GDM1 (cell line): ENCODE measurements at places on chromosomes 3 and 15.

DNA sequence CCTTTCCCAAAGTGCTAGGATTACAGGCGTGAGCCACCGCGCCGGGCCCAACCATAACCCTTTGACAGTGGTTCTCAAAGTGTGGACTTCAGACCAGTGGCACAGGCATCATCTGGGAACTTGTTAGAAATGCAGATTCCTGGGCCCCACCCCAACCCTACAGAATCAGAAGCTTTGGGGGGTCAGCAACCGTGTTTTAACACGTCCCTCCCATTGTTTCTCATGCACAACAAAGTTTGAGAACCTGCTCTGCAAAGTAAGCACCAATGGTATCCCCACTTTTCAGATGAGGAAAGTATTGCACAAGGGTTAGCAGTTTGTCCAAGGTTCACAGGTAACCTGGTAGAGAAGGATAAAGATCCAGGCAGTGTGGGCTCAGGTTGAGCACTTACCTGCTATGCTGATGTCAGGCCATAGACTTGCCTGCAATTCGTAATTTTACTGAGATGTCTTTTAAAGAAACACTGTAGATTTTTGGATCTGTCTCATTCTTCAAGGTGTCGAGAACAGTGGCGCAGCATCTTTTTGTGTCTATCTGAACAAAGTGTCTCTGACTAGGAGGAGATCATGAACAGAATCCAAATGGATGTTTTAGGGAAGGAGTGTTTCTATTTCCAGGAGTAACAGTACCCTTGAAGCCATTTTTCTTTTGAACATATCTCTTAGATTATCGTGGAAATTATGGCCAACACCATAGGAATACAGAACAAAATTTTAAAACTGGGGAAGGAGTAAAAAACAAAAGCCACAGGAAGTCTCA lies 2.5 kb downstream of the GXYLT2 start:
- DNase-seq = no peak

- DNase-seq = no peak
Measured at GRCh38 chr3:38088126-38089078, 48.5 kb downstream of the ACAA1 start.

DNA sequence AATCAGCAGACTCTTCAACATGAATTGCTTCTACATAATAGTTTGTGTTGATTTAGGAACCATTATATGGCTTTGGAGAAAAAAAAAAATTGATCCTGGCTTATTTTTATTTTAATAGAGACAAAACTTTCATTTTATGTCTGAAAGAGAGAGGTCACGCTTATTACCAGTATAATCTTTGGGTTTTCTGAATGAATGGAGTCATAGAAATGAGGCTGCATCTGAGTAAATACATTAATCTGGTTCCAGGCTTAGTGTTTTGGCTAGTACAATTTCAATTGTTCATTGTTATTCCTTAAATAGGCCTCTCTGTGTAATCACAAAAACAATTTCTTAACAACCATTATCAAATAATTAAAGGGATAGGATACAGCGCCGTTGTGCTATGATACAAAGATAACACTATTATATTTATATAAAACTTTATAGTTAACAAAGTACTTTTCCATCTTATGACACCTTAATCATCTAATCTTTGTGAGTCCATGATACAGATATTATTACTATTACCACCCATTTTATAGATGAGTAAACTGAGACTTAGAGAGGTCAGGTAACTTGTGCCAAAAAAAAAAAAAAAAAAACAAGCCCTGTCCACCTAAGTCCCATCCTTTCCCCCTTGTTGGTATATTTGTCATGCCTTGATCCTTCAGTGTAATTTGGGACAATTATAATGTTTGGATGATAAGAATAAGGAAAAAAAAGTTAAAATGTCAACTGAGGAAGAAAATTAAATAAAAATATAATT lies 41.8 kb upstream of the GOLM2 start:
- no peak for DNase-seq

DNA sequence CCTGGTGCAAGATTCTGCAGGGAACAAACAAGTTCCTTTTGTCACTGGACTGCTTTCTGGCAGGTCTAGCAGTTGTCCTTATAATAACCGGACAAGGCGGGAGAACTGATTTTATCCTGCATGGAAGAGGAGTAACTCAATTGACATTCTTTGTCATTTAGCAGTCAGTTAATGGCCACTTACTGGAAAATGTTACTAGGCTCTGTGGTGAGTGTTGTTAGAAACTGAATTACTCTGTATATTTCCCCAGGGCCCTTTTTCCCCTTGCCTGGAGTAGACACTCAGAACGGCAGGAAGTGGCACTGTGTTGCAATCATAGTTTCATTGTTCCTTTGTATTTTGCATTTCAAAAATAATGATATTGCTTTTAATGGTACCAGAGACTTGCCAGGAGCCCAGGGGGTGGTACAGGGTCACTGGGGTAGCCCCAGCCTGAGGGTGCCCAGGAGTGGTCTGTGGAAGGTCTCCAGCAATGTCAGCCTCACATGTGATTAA lies 318.6 kb upstream of the LRRFIP2 start:
- DNase-seq = no peak

DNA sequence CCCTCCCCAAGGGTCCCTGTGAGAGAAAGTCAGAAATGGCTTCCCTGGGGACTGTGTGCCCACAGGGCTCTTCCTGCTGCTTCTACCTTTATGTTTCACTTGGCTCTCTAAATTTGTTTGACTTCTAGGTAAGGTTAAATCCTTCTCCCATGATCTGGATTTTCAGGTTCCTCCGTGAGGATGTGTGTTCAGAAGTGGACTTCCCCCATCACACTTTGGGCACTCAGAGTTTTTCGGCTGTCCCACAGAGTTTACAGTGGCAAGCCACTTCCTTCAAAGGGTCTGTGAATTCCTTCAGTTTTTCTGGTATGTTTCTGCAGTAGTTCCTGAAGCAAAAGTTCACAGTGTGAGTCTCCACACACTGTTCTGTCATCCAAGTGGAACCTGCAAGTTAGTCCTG lies 30.9 kb upstream of the RARB start:
- DNase-seq = no peak

GRCh38 chr3:176087066-176087697 lies 1110.1 kb downstream of the TBL1XR1 start:
- no peak for DNase-seq

GRCh38 chr15:57726411-57726810 lies 19.9 kb downstream of the POLR2M start:
- DNase-seq = no peak

- DNase-seq = no peak
Measured at GRCh38 chr15:60009124-60009960, 5.2 kb downstream of the FOXB1 start.

- peak; percentile 65 for DNase-seq
Measured at GRCh38 chr3:48656061-48656840, 6.4 kb downstream of the CELSR3 start.

GRCh38 chr3:88742674-88743507 lies 364.5 kb upstream of the EPHA3 start:
- no peak for DNase-seq

DNA sequence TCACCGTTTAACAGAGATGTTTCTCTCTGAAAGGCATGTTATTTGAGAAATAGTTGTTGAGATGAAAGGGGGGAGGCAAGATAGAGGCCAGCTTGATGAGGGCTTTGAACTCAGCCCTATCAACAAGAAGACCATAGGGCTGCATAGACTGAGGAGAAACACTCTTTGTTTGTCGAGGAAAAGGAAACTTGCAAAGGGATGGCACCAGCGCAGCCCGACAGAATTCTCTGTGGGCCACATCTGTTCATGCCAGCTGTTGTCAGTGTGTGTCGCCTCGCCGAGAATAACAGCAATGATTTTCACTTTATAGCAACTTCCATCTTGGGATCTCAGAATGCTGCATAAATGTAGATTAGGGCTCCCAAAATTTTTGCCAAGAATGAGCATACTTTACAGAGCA lies 478.3 kb upstream of the TPRG1 start:
- no peak for DNase-seq

DNA sequence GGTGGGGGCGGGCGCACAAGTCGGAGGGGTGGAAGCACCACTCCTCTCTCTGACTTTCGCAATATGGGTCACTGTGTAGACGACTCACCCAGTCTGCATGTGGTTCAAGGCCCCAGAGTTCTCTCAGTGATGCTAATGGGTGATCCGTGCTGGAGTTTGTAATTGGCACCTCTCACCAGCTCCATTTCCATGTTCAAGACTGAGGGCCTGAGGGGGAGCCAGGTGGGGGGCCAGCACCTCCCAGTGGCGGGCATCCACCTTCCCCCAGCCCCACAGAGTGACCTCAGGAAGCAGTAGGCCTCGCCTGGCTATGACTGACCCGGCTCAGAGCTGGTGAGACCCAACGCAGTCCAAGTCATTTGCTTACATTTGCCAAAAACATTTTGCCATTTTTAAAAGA lies 230.0 kb upstream of the ST8SIA2 start:
- no peak for DNase-seq

DNA sequence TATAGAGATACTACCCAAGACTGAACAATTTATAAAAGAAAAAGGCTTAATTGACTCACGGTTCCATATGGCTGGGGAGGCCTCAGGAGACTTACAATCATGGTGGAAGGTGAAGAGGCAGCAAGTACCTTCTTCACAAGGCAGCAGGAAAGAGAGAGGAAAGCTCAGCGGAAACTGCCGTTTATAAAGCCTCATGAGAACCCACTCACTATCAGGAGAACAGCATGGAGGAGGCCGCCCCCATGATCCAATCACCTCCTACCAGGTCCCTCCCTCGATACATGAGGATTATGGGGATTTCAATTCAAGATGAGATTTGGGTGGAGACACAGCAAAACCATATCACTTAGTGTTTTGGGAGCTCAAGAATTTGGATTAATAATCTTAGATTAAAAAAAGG lies 240.2 kb downstream of the UACA start:
- DNase-seq = no peak

- no peak for DNase-seq
Measured at GRCh38 chr15:77285057-77285997, 134.6 kb downstream of the PEAK1 start.

DNA sequence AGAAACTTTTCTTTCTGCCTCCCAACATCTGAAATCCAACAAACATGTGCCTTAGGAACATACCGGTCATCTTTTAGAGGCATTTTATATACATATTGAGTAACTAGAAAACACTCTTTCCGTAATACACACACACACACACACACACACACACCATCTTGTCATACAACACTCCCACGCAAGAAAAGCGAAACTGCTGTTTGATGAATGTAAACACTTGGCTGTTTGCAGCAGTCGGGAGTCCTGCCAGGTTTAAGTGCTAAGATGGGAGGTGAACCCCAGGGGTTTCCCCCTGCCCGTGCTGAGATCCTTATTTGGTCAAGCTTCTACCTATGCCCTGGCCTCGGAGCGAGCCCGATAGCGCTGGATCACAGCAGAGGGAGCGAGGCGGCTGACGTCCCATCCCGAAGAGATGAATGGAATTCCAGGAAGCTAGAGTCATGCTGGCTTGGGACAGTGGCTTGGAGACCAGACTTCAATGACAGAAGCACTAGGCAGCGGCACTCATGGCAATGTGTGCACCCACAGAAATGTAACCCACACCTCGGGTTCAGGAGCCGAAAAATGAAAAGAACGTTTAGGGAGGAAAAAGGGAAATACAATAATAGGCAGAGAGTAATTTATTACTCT lies 1.3 kb upstream of the THBS1 start:
- no peak for DNase-seq

DNA sequence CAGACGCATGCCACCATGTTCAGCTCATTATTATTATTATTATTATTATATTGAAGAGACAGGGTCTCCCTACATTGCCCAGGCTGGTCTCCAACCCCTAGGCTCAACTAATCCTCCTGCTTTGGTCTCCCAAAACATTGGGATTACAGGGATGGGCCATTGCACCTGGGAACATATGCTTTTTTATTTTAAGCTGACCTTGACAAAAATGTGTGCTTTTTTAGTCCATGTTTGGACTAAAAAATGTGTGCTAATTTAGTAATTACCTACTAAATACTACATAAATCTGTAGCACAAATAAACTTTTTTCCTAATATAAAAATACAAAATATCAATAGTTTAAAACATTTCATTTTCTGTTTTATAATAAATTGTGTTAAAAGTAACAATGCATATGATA lies 693.2 kb downstream of the ROBO1 start:
- no peak for DNase-seq

GRCh38 chr3:168427835-168428475 lies 332.2 kb upstream of the GOLIM4 start:
- peak; percentile 25 for DNase-seq

DNA sequence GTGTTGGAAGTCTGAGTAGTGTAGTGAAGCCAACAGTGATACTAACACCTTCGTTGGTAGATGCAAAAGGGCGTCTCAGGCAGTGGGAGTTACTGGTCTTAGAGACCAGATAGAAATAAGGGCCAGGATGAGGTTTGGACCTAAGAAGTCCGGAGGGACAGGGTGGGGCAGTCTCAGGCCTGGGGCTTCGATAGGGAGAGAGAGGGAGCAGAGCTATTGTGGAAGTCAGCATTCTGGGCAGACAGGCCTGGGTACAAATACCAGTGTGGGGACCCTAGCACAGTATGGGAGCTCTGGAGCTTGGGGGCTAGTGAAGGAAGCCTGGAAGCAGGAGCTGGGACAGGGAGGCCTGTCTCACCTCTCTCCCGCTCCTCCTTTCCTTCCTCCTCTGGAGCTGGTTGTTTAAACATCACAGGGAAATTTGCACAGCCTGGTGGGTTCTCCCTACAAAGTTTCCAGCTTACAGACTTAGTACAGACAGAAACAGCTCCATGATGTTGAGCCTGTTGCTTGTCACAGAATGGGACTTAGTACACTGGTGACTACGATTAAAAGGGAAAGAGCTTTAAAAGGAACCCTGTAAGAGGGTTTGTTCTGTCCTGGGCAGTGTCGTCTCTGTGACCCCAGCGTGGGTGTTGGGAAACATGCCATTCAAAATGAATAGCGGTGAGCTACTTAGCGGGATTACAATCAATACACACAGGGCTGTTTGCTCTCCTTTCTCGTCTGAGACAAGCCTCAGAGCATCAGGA lies 76.4 kb upstream of the TNFAIP8L3 start:
- DNase-seq = no peak

GRCh38 chr3:182092662-182093262 lies 381.0 kb downstream of the SOX2 start:
- DNase-seq = no peak
